Glutamatergic neuron (in vitro differentiated cells): ENCODE measurements at places on chromosomes 2 and 18. TPM values are rescaled to one million over a fixed set of nuclear protein-coding genes. Genes with fewer than 3 reads are reported as not detected.

GRCh38 chr2:149314687-149315086 lies 15.7 kb upstream of the LYPD6 start:
- peaks cover 3% of the 10 kb centered on the region for H3K36me3 ChIP-seq
- no peak overlapping the region for H3K27ac ChIP-seq
- no peak overlapping the region for H3K4me3 ChIP-seq

DNA sequence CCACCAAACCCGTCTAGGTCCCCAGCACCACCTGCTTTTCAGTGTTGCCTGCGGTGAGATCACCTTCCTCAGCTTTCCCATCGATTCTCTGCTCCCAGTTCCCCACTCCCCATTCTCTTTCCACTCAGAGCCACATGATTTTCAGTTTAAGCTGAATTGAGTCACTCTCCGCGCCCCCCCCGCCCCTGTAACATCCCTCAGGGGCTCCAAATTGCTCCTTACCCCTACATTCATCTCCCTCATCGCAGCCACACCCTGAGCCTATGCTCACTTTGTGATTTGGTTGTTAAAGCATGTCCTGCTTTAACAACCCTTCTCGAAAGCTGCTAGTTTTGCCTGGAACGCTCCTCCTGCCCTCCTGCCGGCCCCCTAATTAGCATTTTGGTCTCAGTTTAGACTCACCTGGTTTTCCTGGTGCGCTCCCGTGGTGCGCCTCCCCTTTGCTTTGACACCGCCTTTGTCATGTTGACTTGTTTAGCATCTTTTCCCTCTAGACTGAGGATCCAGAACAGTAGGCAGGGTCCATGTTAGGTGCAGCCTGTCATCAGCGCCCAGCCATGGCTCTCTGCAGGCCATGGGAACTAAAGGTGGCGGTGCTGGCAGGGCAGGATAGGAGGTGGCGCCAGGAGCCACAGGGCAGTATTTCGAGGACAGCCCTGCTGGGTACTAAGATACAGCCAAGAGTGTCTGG lies 60.8 kb downstream of the ST3GAL5 start:
- peaks cover 5% of the 10 kb centered on the region for H3K4me1 ChIP-seq
- H3K27me3 ChIP-seq = peaks cover 1% of the 10 kb centered on the region
- H3K27ac ChIP-seq = no peak overlapping the region
- DNase-seq = no peak

DNA sequence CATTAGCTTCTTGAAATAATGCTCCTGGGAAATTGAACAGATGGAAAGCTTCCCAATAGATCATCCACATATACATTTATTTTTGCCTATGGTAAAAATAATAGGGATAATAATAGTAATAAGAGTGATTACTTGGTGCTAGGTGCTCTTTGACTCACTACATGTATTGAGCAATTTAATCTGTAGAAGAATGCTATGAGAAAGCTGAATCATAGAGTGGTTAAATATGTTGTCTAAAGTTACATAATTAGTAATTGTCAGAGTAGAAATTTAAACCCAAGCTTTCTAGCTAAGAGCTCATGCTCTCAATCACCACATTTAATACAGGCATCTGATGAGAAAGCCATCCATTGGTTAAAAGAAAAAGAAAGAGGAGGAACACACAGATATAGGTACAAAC lies 590.5 kb upstream of the SLC8A1 start:
- no peaks in the 10 kb centered on the region for H3K36me3 ChIP-seq
- no peaks in the 10 kb centered on the region for H3K4me1 ChIP-seq
- H3K4me3 ChIP-seq = no peak overlapping the region
- no peak for DNase-seq
- H3K27ac ChIP-seq = no peak overlapping the region
- no peaks in the 10 kb centered on the region for H3K27me3 ChIP-seq

DNA sequence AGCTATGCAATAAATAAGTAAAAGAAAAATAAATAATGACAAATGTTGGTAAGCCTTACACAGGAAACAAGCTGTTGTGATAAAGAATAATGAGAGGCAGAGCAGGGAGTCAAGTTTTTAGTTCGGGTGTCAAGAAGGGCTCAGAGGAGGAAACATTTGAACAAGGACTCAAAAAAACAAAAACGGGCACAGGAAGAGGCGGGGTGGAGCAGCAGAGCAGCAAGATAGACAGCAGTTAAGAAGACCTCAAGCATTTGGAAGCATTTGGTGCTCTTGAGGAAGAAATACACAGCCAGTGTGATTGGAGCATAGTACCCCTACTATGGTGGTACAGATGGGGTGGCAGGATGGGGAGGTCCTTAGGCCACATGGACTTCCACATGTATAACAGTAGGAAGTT lies 2.8 kb downstream of the TMEM169 start:
- peaks cover 11% of the 10 kb centered on the region for H3K36me3 ChIP-seq
- peaks cover 21% of the 10 kb centered on the region for H3K27me3 ChIP-seq
- H3K27ac ChIP-seq = peak overlapping the region; percentile 100
- H3K4me3 ChIP-seq = peak overlapping the region; percentile 93

GRCh38 chr2:135475128-135475527 lies 55.9 kb downstream of the ZRANB3 start:
- H3K27me3 ChIP-seq = no peaks in the 10 kb centered on the region
- no peaks in the 10 kb centered on the region for H3K36me3 ChIP-seq
- H3K4me1 ChIP-seq = no peaks in the 10 kb centered on the region

DNA sequence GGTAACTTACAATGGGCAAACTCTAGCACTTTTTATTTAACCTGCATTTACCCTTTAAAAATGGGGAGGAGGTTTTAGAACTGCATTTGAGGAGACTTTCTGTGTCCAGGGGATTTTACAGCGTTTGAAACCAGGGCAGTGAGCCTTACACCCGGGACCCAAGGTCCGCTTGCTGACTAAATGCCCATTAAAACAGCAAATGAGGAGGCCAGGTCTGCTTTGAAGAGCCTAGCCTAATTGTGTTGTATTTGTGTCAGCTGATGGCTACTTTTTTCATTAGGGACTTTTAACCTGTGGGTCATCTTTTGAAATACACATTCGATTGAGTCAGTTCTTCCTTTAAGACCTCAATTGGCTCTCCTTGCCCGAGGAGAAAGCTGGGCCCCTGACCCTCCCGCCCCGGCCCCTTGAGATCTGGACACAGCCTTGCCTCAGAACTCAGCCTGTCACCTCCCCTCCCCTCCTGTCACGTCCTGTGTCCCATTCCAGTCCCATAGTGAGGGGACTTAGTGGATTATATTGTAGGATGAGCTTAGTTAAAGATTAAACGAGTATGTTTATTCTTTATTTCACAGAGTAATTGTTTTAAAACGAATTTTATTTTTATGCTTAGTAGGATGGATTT lies 69.0 kb downstream of the KLHL29 start:
- H3K4me1 ChIP-seq = peaks cover 22% of the 10 kb centered on the region
- no peaks in the 10 kb centered on the region for H3K27me3 ChIP-seq
- H3K27ac ChIP-seq = no peak overlapping the region
- H3K36me3 ChIP-seq = no peaks in the 10 kb centered on the region

DNA sequence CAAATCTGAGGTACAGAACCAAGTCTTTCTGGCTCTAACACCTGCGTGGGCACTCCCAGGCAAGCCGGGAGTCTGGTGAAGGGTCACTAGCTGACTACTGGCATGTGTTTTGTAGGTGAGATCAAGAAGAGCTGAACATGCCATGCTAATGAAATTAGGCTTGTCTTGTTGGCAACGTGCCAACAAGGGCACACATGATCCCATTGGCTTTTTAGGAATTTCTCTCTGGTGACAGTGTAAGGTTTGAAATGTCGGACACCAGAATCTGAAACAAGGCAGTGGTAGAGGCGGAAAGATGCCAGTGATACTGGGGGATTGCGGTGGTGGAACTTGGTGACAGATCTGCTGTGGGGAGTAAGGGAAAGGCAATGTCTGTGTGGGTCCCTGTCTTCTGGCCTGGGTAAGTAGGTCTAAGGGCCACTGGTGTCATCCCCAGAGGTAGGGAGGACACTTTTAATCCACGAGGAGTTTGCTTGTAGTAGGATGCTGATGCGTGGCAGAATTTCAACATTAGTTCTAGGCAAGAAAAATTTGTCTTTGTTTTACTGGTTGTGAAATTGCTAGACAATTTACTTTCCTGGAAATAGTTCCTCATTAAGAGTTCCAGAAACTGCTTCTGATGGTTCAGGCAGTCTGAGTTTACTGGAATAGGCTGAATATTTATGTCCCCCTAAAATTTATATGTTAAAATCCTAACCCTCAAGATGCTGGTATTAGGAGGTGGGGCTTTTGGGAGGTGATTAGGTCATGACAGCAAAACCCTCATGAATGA lies 52.6 kb upstream of the ACMSD start:
- H3K27me3 ChIP-seq = peaks cover 6% of the 10 kb centered on the region
- H3K36me3 ChIP-seq = peaks cover 4% of the 10 kb centered on the region
- DNase-seq = no peak
- no peak overlapping the region for H3K4me3 ChIP-seq
- peaks cover 1% of the 10 kb centered on the region for H3K4me1 ChIP-seq
- no peak overlapping the region for H3K27ac ChIP-seq

DNA sequence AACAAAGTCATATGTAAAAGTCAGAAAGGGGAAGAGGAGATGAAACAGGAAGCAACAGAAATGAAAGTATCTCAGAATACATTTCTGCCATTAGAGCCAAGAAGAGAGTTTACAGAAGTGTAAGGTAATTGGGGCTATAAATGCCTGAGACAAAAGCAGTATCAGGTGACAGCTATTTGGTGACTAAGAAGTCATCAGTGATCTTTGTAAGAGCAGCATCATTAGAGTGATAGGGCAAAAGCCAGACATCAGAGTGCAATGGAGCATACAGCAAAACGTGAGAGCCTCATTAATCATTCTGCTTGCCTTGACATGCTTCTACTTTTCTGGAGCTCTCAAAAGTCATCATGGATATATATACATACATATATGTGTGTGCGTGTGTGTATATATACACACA lies 804.7 kb upstream of the PIK3C3 start:
- no peak overlapping the region for H3K4me3 ChIP-seq
- H3K27me3 ChIP-seq = peaks cover 3% of the 10 kb centered on the region
- peaks cover 8% of the 10 kb centered on the region for H3K4me1 ChIP-seq
- no peak for DNase-seq
- H3K27ac ChIP-seq = no peak overlapping the region

- H3K36me3 ChIP-seq = no peaks in the 10 kb centered on the region
- no peak overlapping the region for H3K27ac ChIP-seq
- H3K4me3 ChIP-seq = no peak overlapping the region
- H3K4me1 ChIP-seq = no peaks in the 10 kb centered on the region
Measured at GRCh38 chr18:60049172-60049571, 149.4 kb downstream of the PMAIP1 start.

DNA sequence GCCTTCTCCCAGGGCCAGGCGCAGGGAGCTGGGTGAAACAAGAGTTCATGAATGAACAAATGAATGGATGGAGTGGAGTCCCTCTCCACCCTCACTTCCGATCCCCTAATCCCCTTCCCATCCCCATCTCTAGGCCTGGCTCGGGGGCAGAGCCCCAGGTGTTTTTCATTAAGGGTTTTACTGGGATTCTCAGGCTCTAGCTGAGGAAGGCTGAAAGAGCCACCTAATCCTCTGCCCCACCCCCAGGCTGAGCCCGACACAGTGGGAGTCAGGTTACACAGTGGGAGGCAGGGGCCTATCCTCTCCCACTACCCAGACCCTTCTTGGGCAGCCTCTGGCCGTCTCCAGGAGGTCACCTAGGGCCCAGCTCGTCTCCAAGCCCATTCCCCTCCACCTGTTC lies 36.1 kb downstream of the SDC1 start:
- H3K27ac ChIP-seq = no peak overlapping the region
- H3K36me3 ChIP-seq = no peaks in the 10 kb centered on the region
- no peaks in the 10 kb centered on the region for H3K27me3 ChIP-seq
- DNase-seq = no peak
- H3K4me1 ChIP-seq = peaks cover 10% of the 10 kb centered on the region

DNA sequence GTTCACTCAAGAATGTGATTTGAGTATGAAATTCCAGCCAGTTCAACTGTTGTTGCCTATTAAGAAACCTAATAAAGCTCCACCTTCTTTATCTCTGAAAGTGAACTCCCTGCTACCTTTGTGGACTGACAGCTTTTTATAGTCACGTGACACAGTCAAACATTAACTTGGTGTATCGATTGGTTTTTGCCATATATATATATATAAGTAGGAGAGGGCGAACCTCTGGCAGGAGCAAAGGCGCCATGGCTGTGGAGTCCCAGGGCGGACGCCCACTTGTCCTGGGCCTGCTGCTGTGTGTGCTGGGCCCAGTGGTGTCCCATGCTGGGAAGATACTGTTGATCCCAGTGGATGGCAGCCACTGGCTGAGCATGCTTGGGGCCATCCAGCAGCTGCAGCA lies at the start of gene UGT1A1:
TSS of gene UGT1A1 (plus strand) at position 228 of the 400 bp plus-strand sequence. CDS start at position 246, 18 bp downstream.
- peaks cover 3% of the 10 kb centered on the region for H3K27me3 ChIP-seq
- no peak within 1 kb of the TSS for H3K27ac ChIP-seq
- no peak for DNase-seq
- H3K4me3 ChIP-seq = no peak within 1 kb of the TSS
- H3K4me1 ChIP-seq = no peaks in the 10 kb centered on the region

GRCh38 chr18:8994603-8995002 lies 107.9 kb upstream of the NDUFV2 start:
- no peak for DNase-seq
- H3K27ac ChIP-seq = no peak overlapping the region
- no peak overlapping the region for H3K4me3 ChIP-seq
- no peaks in the 10 kb centered on the region for H3K36me3 ChIP-seq

DNA sequence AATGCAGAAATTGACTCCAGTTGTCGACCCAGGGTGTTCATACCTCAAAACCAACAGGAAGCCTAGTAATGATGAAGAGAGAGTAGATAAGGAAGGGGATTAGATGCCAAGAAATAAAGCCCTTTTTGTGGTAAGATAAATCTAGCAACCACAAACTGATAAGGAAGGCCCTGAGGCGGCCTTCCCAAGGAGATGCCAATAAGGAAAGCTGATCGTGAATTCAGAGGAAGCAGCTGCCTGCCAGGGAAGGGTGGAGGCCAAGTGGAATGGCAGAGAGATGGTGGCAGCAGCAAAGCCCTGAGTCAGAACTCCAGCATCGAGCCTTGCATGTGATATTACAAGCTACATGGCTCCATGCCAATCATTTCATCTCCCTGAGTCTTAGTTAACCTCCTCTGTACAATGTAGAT lies 126.3 kb downstream of the IRS1 start:
- H3K27ac ChIP-seq = no peak overlapping the region
- no peak overlapping the region for H3K4me3 ChIP-seq
- DNase-seq = no peak

DNA sequence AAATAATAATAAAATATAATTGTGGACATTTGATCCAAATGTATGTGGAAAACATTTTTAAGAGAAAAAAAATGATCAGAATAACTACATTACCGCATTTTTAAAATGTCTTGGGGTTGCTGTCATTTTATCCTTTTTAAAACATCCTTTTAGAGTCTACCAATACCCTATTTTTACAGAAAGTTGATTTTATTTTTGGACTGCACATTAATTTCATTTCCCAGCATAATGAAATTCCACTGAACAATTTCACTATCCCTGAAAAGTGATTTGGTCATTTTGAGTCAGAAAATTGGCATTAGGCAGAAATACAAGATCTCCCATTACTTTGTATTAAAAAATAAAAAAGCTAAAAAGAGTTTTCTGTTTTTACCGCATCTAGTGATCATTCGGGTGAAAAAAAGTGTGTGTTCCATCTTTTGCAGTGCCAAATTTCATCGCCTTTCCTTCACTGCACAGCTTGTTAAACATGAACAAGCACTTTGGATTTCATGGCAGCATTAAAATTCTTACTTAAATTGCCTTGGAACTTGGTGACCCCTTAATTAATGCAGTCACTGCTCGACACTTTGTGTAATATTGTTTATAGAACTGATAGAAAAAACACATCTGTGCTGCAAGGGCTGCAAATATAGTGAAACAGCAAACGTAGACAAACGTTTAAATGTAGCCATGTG lies 611.7 kb downstream of the TSN start:
- H3K36me3 ChIP-seq = peaks cover under 1% of the 10 kb centered on the region
- H3K27me3 ChIP-seq = no peaks in the 10 kb centered on the region
- DNase-seq = no peak
- no peak overlapping the region for H3K27ac ChIP-seq
- H3K4me1 ChIP-seq = no peaks in the 10 kb centered on the region

HDAC4 gene
- total RNA-seq = 90.6 TPM

LRRTM1 gene
- total RNA-seq = 3.8 TPM

VWC2L gene
- total RNA-seq = 0.15 TPM

IL1R1 gene
- 0.17 TPM for total RNA-seq

ALPG gene
- 2.4 TPM for total RNA-seq

NMS gene
- not detected for total RNA-seq

SEMA4C gene
- 119 TPM for total RNA-seq
